ENCODE measurements at places on chromosomes 4 and X.

GRCh38 chr4:141339966-141340365, 119.3 kb downstream of the ZNF330 start:
- DNase-seq: no peak

GRCh38 chr4:185219551-185220344, 10.3 kb downstream of the SNX25 start:
- DNase-seq: no peak

DNA sequence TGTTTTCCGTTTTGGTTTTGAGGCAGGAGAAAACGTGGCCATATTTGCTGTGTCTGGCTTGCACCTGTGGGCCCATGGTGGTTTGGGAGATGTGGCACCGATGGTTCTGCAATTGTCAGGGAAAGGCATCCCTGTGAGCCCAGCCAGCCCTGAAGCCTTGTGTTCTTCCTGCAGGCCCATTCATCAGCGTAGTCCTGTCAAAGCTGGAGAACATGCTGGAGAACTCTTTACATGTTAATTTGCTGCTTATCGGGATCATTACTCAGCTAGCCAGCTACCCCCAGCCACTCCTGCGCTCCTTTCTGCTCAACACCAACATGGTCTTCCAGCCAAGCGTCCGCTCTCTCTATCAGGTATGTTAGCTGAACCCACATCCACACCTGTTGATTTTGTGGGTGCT, 104.7 kb downstream of the GATB start:
- no peak for DNase-seq

DNA sequence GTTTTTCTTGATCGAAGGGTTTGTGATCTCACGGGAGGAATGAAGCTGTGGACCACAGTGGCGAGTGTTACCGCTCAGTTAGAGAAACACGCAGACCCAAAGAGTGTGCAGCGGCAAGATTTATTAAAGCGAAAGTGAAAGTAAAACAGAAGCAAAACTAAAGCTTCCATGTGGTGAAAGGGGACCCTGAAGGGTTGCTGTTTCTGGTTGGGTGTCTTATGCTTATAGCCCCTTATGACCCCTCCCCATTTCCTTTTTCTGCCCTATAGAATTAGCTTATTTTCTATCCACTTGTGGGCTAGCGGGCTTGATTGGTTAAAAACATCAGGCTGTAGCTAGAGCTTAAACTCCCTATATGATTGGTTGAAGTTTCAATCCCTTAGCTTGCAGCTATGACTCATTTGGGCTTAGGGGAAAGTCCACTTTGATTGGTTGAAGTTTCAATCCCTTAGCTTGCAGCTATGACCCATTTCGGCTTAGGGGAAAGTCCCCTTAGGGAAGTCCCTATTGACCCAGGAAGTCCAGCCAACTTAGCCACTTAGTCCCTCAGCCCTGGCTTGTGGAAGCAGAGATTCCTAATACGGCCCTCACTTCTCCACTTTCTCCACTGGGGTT, 171.2 kb upstream of the NWD2 start:
- no peak for DNase-seq

GRCh38 chr4:152965611-152966010, 29.5 kb downstream of the FHDC1 start:
- no peak for DNase-seq

- DNase-seq: no peak
Measured at GRCh38 chr4:48680848-48681568, 99.1 kb downstream of the FRYL start.

GRCh38 chr4:166777760-166778159, 456.5 kb downstream of the SPOCK3 start:
- no peak for DNase-seq

DNA sequence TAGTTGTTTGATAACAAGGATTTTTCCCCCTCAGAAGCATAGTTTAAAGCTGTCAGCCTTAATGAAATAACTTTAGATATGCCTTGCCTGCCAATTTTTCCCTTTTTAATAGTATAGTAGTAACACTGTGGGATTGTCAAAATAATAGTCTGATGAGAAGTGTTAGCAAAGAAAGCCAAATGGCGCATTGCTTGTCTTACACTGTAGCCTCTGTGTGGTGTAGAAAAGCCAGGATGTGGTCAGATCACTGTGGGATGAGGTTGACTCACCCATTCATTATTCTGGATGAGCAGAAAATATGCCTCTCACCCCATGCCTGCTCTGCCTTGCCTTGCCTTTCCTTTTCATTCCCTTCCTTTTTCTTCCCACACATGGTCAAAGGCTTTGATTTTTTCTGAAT, 257.8 kb upstream of the NRK start:
- no peak for DNase-seq

DNA sequence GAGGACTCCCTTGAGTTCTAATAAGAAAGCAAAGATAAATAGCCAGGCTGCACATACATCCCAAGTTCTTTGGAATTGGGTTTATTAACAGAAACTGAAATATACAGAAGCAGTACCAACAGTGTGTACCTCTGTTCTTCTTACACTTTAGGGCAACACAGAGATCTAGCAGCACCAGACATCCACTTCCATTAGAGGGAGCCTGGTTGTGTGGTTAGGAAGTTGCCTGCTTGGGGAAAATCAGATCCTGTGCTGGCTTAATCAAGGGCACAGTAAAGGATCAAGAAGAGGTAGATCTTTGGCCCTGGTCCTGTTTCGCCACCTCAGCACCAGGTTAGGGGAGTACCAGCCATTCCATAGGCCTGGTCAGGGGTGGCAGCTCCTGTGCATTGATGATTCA, 231.1 kb upstream of the ARHGAP24 start:
- no peak for DNase-seq

DNA sequence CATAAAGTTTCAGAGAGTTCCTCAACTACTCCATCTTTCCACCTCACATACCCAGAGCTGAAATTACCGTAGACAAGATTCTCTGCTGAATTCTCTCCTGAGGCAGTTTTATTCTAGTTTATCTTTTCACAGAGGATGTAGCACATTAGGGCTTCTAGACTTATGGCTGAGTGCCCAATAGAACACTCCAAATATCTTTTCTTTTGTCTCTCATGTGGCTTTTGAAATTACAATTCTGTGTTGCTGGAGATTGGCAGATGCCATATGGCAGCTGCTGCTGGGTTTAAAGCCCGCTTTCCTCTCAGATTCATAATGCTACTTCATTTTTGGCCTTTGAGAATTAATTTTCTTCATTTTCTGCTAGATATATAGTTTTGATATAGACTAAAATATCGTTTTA, 107.6 kb upstream of the BANK1 start:
- no peak for DNase-seq

DNA sequence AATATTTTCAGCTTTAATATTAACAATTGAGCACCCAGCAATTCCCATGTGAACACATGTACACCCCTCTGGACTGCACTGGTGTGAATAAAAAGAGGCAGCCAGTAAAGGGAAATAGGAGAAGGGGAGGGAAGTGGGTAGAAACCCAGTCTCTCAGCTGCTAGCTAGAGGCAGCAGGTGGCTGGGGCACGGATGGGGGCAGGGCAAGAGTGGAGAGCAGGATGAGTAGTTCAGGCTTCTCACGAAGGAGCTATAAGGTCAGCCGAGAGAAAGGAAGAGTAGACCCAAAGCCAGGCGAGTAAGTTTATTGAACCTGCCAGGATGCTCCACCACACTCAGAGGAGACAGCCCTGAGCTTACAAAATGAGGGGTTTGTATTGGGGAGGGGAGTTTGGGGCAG, 184.8 kb upstream of the MTMR8 start:
- no peak for DNase-seq

- no peak for DNase-seq
Measured at GRCh38 chr4:27059446-27059845, 198.8 kb downstream of the STIM2 start.

DNA sequence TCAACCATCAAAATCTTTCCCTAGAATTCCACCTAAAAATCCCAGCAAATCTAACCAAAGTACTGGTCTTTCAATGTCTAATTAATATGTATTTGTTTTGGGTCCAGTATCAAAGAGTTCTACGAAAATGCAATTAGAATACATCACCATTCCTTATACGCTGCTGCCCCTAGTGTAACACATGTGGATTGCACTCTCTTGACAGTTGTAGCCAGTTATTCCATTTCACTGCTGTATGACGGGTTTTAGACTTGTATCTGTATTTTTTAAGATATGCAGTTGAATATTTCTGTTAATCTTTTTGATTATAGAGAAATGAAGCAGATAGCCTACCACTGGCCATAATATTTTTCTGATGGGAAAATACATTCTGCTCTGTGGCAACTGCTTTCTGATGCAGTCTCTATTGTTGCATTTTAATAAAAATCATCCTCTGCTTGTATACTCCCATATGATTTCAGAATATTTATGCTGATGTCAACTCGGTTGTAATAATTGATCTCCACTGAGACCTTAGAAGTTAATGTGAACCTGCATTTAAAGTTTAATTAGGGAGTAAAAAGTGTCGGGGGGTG, 17.1 kb upstream of the PAGE2B start:
- DNase-seq: no peak

DNA sequence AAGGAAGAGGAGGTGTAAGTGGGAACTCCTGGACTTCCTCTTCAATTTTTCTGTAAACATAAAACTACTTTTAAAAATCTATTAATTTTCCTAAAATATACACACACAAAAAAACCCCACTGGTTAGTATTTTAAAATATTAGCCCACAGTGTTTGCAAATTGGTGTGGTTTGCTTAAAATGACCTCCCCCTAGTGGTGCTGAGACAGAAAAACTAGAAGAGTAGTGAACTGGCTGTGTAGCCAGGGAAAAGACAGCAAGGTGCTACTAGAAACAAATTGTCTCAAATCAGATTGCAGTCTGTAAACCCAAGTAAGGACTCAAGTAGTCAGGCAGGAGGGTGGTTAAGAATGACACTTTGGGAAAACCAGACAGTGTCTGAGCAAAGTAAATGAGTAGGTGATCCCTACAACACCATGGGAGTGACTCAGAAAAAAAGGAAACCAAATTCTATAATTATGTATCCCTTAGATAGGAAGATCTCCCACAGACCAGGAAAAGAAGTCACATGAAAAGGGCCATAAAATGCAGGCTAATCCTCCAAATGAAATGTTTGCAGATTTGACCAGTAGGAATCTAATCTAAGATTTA, 26.0 kb downstream of the AMTN start:
- no peak for DNase-seq

DNA sequence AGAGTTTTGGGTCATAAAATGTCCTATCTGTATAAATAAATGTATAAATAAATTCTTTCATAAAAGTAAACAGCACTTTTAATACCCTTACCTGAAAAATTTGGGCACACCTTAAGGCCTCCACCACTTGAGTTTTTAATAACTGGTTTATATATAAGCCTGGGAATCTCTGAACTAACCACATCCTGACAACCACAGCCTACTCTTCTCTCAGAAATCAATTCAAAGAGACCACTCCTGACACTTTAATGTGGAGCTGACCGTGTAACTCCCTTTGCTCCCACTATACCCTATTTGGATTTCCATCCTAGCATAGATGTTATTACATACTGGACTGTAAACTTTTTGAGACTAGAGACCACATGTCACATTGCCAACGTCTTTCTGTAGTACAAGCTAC, 3.5 kb downstream of the FBXL5 start:
- DNase-seq: no peak

DNA sequence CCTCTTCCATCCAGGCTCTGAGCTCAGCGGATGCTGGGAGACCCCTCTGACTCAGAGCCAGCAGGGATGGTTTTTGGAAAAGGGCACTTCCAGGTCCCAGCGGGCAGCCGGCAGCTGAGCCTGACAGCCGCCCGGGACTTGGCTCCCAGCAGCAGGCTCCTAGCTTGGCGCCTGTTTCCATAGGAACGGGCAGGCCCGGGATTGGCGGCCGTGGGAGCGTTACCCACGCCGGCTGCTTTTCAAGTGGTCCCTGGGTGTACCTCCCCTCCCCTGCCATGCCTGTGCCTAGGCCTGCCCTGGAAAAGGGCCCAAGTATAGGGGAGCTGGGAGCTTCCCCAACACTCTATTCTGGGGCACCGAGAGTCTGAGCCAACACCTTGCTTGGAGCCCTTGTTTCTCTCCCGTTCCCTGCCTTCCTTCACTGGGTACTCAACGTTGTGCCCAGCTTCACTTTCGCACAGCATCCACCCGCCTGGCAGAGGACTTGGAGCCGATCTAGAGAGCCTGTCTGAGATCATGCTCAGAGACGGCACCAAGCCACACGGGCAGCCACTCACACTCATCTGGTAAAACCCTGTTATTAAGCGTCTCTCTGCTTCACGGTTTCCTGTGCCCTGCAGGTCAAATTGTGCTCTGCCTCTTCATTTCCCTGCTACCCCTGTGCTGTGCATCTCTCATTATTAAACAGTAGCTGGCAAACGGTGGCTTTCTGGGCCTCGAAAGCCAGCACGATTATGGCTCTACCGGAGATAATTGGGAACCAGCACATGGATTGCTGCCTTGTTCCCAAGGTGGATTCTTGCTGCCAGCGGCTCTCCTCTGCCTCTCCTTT, 521.5 kb downstream of the BCOR start:
- no peak for DNase-seq

DNA sequence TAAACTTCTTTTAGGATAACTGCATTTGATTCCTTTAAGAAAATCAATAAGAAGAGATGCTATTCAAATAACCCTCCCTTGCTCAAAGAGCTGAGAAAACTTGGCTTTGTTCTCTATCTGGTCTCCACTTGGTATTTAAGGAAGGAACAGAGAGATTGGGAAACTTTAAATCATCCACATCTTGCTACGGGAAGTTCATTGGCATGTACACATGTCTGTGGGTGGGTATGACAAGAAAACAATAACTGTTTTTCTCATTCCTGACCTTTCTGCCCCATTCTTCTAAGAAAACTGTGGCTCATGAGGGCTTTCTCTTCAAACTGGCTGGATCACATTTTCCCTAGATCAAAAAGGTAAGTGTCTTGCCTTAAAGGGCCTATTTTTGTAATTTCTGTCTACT, 6.0 kb downstream of the SEL1L3 start:
- no peak for DNase-seq

GRCh38 chr4:72569719-72570235, 756 bp upstream of the ADAMTS3 start:
- DNase-seq: no peak

DNA sequence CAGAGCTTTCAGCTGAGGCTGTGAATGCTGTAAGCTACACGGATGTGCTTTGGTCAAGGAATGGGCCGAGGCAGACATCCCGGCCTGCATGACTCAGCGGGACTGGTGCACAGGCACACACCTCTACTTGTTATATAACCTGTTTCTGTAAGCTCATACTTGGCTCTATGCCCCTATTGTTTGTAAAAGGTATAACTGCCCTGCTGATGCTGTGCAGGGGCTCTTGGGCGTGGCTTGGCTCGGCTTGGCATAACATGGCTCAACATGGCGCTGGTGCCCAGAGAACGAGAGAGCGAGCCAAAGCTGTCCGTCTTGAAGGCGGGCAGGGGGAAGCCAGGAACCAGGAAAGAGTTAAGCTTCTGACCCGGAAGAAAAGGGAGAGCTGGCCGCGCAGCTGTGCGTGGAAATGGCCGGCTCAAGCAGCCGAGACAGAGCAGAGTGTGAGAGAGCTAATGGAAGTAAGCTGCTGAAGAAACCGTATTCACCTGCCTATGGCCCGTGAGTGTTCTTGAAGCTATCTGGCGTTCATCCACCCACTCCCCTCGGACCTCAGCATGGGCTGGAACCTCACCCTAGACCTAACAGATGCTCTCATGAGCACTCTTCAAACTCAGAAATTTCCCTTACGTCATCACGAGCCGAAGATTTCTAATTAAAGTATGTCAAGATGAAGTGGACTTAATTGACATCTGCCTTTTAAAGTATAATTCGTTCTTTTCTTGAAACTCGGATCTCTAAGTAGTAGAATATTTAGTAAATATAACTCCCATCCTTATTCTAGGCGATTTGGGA, 286.3 kb upstream of the AGA start:
- no peak for DNase-seq

All from activated T-cell treated with anti-CD3 and anti-CD28 coated beads, Interleukin-2, amount 50 U/mL, for 4 hours (primary cell).